ENCODE measurements at places on chromosomes 5 and 9.
A peak's percentile ranks its signal among the peaks of the same experiment; 100 is the strongest.

DNA sequence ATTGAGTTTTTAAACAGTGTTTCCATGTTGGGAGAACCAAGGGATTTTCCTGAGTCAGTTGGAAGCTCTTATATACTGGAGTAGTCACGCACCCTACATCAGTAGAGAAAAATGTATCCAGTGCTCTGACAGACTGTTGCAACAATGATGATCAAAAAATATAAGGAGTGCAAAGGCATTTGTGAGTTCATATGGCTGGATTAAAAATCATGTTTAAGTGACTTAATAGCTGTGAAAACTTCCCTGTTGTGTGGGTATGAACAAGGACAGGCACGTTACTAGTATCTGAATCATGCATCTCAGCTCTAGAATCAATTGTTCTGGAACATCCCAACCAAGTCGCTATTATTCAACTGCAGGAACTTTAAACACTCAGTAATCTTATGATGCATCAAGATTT is 229.7 kb downstream of the ROR2 start:
- no peak for DNase-seq

DNA sequence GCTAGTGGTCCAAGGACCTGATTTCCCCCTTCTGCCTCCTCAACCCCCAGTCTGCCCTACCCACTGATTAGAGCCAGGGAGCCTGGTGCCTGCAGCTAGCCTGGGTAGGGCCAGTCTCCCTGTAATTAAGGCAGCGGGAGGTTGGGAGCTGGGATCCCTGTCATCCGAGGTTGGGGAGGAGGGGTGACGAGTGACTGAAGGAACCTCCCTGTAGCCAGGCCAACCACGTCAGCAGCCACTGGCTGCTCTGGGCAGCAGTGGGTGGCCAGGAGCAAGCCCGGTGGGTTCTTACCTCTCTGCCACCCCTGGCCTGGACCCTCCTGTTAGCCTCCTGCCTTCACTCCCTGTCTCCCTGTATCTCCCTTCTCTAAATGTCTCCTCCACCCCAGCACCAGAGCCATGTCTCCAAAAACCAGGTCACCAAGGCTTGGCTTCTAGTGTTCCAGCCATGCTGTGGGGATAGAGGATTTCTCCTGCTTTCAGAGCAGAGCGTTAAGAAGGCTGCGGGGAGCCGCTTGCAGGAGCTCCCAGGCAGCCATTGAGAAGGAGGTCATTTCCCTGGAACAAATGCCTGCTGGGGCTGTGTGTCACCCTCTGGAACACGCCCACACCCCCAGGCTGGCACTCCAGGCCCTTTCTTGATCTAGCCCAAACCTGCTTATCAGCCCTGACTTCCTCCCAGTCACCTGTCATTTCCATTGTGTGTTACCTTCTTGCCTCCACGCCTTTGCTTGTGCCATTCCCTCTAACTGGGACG is 65.0 kb upstream of the GGTA1 start:
- no peak for DNase-seq

DNA sequence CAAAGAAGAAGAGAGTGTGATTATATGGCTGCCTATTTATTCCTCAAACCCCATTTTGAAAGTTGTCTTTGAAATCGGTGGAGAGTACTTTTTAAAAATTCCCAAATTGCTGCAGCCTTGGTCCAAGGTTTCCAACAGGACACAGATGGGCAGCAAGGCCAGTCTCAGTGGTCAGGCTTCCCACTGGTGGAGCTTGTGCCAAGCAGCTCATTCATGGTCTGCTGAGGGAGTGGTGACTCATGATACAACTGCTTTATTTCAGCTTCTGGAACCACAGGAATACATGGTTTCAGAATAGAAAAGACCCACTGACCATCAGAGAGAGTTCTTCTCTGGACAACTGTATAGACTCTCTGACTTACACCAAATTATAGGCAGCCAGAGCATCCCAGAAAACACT is 673.1 kb upstream of the KLF4 start:
- peak; percentile 48 for DNase-seq

- DNase-seq, result no peak
Observed at GRCh38 chr9:111455638-111456037, 28.5 kb downstream of the ECPAS start.

GRCh38 chr5:110784901-110785300 is 46.1 kb downstream of the SLC25A46 start:
- DNase-seq, result no peak

DNA sequence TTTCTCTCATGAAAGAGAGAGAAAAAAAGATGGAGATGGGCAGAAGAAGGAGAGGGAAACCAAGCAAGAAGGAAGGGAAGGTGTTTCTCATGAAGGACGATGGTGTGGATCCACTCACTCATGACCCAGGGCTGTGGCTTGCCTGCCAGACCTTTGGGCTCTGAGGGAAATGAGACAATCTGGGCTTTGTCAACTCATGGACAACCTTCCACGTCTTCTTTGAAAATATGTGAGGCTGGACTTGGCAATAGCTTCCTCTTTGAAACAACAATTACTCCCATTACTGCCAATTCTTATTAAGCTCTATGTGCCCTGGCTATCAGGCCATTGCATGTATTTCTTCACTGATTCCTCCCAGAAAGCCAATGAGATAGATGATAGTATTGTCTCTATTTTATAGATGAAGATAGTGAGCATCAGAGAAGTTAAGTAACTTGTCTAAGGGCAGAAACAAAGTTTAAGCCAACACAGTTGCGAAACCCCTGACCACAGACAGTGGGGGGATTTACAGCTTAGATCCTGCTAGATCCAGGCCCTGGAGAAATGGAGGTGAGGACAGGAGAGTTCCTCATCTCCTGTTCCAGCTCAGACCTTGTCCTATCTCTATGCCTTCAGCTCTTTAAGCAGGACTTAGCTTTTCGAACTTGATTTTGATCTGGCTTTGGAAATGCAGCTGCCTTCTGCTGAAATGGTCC is 132.4 kb downstream of the GCNT1 start:
- DNase-seq, result no peak

GRCh38 chr5:2110137-2110933 is 227.6 kb upstream of the IRX4 start:
- DNase-seq, result no peak

GRCh38 chr9:75238311-75238976 is 150.1 kb downstream of the OSTF1 start:
- peak; percentile 19 for DNase-seq

GRCh38 chr5:24765219-24765618 is 120.4 kb upstream of the CDH10 start:
- DNase-seq, result no peak

GRCh38 chr9:126672634-126673284 is 59.0 kb downstream of the LMX1B start:
- DNase-seq, result no peak

DNA sequence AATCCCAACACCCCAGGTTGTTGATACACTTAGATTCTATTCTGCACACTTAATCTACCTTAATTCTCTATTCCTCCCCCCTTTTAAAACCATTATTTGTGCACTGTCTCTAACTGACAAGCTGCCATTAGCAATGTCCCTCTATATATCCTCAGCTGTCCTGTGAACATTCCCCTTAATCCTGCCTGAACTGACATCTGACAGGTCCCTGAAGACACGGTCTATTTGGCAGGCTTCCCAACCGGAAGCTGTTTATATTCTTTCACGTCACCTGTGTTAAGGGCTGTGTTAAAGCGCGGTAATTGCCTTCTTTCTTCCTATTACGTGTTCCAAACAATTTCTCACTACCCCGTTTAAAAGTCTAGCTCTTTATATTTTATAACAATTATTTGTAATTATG is 277.3 kb downstream of the CDH9 start:
- DNase-seq, result no peak

DNA sequence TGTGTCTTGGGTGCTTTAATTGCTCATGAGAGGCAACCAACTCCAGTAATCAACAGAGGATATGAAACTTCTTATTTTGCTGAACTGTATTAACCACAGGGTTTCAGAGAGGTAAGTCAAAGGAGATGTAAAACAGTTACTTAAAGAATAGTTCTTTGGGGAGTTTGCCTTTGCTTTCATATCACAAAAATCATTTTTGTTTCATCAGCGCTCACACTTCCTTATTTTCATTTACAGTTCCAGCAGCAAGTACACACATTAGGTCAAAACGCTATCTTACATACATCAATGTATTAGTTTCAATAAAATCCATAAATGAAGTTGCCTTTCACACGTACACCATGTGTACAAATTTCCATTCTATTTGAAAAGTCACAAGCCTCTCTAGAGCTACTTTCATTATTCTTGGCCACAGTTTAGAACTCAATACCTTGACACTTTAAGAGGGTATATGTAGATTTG is 50.1 kb downstream of the ST8SIA4 start:
- DNase-seq, result no peak

DNA sequence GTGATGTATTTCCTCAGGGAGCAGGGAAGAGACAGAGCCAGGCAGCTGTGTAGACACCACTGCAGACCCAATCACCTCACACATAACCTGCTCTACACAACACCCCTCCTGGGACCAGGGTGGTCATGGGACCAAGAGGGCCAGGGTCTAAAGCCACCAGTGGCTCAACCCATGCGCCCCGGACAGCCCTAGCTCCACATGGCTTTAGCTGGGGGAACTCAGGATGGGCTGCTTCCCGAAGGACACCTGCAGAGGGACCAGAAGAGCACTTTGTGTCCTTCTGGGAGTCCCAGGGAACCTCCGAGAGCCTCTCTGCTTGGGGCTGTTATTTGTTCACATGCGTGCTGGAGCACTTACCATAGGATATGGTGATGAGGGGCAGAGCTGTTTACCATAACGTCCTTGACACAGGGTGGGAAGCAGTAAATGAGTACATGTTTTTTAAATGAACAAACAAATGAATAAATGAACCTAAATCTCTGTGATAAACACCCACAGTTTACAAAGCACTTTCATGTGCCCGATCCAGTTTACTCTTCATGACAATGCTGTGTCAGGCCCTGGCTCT is 12.3 kb downstream of the SEPTIN8 start:
- DNase-seq, result no peak

DNA sequence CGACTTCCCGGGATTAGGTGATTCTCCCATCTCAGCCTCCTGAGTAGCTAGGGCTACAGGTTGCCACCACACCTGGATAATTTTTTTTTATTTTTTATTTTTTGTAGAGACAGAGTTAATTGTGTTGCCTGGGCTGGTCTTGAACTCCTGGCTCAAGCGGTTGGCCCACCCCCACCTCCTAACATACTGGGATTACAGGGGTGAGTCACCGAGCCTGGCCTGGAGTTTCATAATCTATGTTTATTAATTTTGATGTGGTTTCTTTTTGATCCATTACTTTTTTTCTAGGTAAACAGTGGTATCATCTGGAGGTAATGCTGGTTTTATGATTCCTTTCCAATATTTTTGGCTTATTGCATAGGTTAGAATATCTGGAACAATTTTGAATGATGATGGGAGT is 54.2 kb downstream of the KIAA1958 start:
- no peak for DNase-seq

DNA sequence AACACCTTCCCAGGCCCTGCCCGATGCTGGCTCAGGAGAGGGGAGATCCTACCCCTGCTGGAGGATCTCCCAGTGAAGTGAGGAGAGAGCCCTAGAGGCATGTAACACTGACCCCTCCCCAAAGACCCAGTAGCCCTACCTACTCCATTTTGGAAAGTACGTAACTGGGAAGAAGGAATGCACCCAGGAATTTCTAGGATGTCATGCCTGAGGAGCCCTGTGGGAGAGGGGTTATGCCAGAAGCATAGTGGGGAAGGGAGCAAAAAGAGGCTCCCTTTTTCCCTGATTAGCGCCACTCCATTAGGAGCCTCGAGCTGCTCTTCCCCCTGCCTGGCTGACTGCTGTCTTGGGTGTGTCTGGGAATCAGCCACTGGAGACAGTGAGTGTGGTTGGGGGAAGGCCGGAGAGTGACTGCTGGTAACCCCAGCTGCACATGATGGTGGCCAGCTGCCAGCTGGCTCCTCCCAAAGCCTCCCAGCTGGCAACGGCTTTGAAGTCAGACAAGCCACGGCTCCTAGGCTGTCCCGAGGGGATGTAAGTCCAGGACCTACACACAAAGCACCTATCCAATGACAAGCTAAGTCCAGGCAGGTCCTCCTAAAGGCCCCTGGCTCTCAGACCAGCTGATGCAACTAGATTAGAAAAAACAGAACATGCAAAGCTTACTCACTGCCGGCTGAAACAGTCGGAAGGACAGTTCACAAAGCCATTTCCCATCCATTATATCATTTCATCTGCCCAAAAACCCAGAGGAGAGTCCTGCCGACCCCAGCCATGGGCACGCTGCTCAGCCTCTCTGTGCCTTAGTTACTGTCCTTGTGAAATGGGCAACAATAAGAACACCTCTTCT is 136.5 kb upstream of the ABCA1 start:
- DNase-seq, result peak; percentile 83

- DNase-seq, result no peak
Observed at GRCh38 chr5:67799732-67800234, 415.8 kb upstream of the PIK3R1 start.

DNA sequence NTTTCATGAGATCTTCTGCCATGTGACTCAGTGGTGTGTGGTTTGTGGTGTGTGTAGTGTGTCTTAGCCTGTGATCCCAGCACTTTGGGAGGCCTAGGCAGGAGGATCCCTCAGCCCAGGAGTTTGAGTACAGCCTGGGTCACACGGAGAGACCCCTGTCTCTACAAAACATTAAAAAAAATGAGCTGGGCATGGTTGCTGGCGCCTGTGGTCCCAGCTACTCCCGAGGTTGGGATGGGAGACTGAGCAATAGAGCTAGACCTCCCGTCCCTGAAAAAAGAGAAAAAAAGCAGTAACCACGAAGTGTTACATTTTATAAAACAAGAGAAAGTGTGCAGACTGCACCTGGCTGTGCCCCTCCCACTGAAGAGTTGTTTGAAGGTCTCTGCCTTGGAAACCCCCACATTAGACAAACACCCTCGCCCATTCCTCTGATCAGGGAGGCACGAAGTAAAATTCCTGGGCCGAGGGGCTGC is 21.2 kb upstream of the RNU6ATAC start:
- no peak for DNase-seq

DNA sequence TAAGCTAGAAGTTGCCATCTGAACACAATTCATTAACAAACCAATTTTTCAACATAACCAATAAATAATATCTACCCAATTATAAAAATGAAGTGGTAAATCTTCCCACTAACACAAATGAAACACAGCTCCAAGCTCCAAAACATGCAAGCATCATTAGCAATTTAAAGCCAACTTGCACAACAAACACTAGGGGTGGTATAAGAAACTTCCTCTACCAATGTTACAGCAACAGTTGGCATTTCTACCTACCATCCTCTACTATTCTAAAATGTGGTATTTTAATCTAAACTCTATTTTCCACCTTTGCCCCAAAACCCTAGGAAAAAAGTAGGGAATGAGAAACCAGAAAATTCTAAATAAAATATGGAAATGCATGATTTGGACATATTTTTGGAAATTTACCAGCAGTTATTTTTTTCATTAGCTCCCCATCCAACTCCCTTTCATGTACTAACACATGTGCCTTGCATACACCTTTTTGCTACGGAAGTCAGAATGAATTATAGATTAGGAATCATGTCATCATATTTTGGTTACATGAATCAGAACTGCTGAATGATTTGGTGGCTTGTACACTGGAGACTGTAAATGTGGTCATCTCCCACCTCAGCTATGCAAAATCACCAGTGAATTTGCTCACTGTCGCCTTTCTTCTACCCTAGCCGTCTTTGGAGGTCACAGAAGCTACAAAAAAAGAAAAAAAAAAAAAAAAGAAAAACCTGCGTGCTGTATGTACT is 4.1 kb downstream of the NR6A1 start:
- no peak for DNase-seq

- no peak for DNase-seq
Observed at GRCh38 chr5:94849324-94849723, 230.9 kb downstream of the SLF1 start.

Measured in HS-27A (cell line).